Karpas-422 (cell line): ENCODE measurements at places on chromosomes 6 and 20.

GRCh38 chr6:162373868-162374267, 353.7 kb downstream of the PRKN start:
- no peak for DNase-seq

- DNase-seq = peak; percentile 64
Measured at GRCh38 chr6:163416557-163417253, 2.2 kb downstream of the QKI start.

DNA sequence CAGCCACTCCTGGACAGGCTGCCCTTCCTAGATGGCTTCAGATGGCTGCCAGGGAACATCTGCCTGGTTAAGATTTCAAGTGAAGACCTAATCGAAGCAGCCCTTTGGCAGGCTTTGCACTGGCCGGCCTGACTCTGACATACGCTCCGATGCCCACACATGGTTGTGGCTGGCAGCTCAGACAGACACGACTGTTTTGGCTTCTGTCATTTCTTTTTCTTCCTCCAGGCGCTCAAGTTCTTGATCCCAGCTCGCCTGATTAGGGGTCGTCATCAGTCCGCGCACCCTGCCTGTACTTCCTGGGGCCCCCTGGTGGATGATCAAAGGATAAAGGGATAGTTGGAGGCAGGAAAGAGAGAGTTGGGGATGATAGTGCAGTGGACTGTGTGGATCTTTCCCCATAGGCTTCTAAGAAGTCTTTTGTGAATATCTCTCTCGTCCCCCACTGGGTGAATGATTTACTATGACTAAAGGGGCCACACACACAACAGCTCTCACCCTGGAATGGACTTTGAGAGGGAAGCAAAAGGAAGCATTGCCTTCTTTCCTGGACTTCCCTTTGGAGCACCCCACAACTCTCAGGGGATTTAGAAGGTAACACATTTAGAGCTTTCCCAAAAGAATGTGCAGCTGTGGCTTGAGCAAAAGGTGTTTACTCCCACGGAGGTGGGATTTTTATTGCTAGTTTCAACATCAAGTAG, 21.4 kb upstream of the TRAM2 start:
- DNase-seq = peak; percentile 86

DNA sequence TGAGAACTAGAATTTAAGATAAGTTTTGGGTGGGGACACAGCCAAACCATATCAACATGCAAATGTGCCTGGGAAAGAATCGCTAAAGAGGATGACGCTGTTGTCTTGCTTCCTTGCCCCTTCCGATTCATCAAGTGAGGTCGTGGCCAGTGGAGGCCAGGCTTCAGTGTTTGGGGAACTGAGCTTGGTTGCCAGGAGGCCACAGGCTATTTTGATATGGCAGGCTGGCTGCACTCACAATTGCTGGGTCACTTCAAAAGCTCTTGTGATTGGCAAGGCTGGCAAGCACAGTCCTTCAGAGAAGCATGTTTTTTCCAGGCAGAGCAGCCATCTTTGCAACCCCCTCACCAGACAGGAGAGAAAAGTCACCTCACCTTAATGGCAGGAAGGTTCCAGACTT, 45.8 kb downstream of the SAMD5 start:
- DNase-seq = no peak

GRCh38 chr20:10551732-10552724, 116.9 kb downstream of the SLX4IP start:
- DNase-seq = no peak

GRCh38 chr6:33013608-33014007, 4.2 kb upstream of the HLA-DOA start:
- no peak for DNase-seq

GRCh38 chr20:53428996-53429395, 164.6 kb downstream of the ZNF217 start:
- no peak for DNase-seq

DNA sequence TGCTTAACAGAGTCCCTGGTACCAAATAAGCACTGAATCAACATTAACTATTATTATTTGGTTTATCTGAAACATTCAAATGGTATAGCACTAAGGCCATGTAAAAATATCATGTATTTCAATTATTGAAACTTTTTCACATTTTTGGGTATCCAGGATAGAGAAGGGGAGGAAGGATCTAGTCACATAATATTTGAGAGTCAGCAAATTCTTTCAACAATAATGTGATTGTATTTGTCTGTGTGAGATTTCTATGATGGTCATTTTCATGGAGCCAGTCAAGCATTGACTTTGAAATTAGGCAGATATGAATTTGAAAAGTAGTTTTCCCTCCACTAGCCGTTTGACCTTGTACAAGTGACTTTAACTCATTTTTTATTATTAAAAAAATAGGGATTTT, 67.9 kb downstream of the LAMA2 start:
- no peak for DNase-seq

DNA sequence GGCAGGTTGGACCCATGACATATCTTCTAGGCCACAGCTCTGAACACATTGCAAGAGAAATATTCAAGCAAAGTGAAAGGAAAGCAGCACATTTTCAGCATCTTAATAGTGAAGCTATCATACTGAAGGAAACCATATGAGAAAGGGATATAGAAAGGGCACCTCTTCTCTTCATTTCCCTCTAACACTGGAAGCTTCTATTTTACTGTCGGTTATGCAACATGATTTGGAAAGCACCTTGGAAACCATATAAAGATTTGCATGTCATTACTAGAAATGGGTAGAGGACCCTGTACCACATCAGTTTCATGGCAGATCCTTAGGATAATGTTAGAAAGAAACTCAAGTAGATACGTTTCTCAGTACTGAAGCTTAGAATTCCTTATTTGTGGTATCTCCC, 70.5 kb upstream of the HMGN3 start:
- no peak for DNase-seq

- no peak for DNase-seq
Measured at GRCh38 chr20:917416-917815, 1.3 kb upstream of the ANGPT4 start.
